ENCODE measurements at places on chromosomes 6 and 20.
A peak's percentile ranks its signal among the peaks of the same experiment; 100 is the strongest.

DNA sequence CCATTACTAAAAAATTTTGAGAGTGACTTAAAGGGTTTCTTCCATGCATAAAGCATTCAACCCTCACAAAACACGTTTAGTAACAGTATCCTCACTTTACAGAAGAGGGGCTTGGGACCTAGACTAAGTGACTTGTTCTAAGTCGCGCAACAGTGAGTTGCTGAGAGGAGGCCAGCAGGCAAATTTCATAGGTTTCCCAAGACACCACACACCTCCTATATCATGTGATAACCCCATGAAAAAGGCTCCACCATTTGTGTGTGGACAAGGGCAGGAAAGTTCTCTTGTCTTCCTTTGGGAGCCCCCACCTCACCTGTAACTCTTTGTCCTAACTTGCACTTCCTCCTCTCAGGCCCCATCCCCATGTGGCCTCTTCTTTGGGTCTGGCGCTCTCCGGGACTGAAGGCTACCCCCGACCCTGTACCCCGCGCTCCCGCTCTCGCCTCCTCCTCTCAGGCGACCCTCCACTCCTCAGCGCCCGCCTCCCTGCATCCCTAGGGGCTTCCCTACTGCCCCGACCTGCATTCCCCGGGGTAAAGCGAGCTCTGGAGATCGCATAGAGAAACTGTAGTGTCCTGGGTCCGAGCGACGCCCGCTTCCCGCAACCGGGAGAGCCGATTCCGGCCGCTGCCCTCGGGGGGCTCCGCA lies 392 bp downstream of the PSMB8 start:
- DNase-seq = no peak

DNA sequence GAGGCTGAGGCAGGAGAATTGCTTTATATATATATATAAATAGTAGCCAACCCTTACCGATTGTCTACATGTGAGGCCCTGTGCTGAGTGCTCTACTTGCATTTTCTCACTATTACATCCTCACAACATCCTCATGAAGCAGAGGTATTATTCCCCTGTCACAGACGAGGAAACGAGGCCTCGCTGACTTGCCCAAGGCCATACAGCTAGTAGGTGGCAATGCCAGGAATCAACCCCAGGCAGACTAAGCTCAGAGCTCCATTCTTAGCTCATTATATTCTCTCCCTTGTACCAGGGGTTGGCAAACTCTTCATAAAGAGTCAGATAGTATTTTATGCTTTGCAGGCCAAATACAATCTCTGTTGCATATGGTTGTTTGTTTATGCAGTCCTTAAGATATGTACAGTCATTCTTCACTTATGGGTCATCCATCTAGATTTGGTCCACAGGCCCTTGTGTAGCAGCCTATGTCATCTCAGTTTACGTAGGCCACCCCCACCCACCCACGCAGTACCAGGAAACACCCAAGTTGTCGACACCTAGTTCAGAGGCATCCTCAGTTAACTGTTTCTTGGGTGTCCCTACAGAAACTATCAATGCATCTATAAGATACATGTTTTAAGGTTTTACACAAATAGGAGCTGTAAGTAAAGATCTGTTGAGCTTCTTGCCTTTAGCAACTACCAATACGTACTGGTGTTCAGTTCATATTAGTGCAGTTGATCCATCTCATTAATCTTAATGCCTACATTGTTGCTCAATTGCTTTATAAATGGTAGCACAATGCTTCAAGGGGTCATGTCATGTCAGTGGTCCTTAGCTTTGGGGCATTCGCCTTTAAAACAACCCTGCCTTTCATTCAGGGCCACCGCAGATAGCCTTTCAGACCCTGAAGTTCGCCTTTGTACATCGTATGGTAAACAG lies 3.0 kb downstream of the CASS4 start:
- DNase-seq = peak; percentile 74

DNA sequence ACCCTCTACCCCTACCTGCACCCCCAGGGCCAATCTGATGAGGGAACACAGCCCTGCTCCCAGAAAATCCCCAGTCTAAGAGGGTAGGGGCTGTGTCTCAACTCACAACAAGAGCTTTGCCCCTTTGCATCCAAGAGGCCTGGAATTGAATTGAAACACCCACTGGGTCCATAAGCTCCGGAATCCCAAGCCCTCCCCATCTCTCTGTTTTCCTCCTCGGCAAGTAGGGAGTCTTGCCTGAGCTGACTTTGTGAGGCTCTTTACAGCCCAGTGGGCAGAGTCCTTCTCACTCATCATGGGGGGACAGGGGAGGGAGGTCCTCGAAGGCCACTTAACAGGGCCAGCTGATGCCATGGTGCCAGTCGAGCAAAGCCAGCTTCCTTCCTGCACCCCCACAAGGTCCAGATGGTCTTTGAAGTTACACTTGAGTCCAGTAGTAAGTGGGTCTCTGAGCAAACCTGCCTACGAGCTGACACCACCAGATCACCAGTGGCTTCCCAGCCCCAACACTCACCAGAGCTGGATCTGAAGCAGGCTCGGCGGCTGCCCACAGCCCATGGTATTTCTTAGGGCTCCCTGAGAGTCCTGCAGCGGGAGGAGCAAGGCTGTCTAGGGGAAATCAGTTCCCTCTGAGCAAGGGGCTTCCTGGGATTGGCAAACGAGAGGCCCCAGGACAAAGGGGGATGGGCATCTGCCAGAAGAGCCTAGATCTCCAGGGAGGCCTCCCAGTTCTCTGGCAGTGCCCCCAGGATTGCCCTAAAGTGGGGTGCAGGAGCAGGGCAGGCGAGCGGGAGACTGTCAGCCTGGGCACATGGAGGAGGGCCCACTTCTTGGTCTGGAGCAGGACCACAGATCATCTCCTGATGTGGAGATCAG lies 144.5 kb downstream of the VEGFA start:
- no peak for DNase-seq

DNA sequence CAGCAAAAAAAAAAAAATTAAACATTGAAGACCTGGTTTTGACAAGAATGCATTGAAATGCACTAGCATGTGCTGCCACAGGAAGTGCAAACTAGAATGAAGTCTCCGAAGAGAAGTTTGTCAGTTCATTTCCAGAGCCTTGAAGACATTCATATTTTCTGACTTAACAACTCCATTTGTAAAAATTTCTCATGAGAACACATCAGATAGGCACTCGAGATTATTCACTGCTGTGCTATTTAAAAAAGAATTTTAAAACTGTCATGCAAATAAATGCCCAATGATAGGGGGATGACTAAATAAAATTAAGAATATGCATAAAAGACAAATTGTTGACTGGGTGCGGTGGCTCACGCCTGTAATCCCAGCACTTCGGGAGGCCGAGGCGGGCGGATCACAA lies 394.6 kb upstream of the JARID2 start:
- no peak for DNase-seq

DNA sequence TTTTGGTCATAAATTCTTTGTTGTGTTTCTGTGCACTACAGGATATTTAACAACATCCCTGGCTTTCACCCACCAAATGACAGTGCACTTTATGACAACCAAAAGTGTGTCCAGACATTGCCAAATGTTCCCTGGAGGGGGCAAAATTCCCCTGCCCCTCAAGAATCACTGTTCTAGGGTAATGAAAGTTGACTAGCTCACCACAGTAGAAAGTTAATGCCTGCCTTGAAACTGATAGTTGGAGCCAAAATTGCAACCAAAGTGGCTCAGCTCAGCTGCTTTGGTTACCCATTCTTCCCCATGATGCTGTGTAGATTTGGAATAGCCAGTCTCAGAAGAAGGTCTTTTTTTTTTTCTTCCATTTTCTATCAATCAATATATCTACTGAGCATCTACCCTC lies 150.6 kb downstream of the RALGAPA2 start:
- no peak for DNase-seq

GRCh38 chr6:169106176-169106575 lies 147.5 kb downstream of the THBS2 start:
- DNase-seq = no peak

- DNase-seq = no peak
These were observed 201.6 kb upstream of the SNX9 start for GRCh38 chr6:157621406-157621805.

- DNase-seq = peak; percentile 65
These were observed 11.7 kb downstream of the TFEB start for GRCh38 chr6:41723530-41724227.

- no peak for DNase-seq
These were observed 303.1 kb downstream of the CDH26 start for GRCh38 chr20:60261333-60261732.

GRCh38 chr6:148987982-148988381 lies 241.2 kb downstream of the UST start:
- DNase-seq = no peak

DNA sequence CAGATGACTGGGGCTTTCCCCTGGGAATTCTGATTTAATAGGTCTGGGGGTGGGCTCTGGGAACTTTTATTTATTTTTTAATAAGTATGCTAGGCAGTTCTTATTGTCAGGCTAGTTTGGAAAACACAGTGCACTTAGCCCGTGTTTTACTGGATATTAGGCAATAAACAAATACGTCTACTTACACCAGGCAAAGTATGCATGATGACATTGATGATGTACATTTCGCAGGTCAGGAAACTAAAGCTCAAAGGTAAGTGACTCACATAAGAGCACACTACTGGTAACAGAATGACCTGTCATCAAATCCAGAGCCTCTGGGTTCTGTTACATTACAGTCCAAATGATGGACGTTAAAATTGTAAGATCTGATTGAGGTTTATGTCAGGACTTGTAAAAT lies 144.4 kb upstream of the EXOC2 start:
- DNase-seq = no peak

- DNase-seq = no peak
These were observed 45.9 kb downstream of the CCDC170 start for GRCh38 chr6:151539506-151540268.

All from AG04450 (cell line).